Glomerular endothelial cell (primary cell): ENCODE measurements at places on chromosomes 4 and X. TPM values are rescaled to one million over a fixed set of nuclear protein-coding genes. Genes with fewer than 3 reads are reported as not detected.

AADAT gene
- 2.2 and 9.7 TPM in 2 replicates for total RNA-seq

CACNA1F gene
- total RNA-seq = under 0.01 TPM in 1 of 2 replicates, not detected in the other

KLB gene
- not detected in 2 replicates for total RNA-seq

- no peak for DNase-seq
These were observed 20.7 kb upstream of the TMPRSS11E start for GRCh38 chr4:68426516-68426915.

GRCh38 chr4:24040811-24041210 lies 151.0 kb upstream of the PPARGC1A start:
- no peak for DNase-seq

GRCh38 chrX:47515941-47516665 lies 33.1 kb upstream of the ZNF41 start:
- DNase-seq = no peak
